CD4-positive, CD25-positive, alpha-beta regulatory T cell (primary cell): ENCODE measurements at places on chromosomes 2 and 18. TPM values are rescaled to one million over a fixed set of nuclear protein-coding genes. Genes with fewer than 3 reads are reported as not detected.

DNA sequence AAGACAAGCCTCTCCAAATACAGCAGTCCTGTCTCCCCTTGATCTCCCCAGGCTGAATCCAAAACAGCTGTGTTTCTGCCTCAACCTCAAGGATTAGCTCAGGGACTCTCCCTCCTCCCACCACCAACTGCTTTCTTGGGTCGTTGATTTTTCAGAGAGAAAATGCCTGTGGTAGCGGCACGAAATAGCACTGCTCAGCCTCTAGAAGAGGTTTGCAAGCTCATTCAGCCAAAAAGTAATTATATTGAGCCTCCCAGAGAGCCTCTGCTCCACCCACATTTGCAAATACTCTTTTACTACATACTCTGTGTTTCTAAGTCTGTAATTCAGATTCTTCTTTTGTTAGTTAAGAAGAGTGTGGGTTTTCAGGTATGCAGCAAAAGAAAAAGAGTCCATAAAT lies 396.4 kb upstream of the TNP1 start:
- no peak for DNase-seq

DNA sequence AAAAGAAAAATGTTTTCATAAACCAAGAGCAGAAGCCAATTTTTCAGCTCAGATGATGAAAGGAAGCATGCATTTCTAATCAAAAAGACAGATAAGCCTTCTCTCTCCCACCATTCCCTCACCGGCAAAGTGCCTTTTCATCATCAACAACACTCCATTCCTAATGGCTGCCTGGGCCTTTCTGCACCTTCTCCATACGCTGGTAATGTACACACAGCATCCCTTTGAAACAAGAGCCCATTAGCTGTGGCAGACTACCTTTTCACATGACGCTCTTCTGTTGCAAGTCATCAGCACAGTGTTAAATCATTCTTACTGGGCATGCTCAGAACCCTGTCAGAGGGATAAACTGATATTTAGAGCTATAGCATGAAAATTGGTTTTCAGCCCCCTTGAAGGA lies 408.9 kb downstream of the MEIS1 start:
- DNase-seq: no peak

NAT8 gene
- polyA plus RNA-seq: not detected

SPATA3 gene
- not detected for polyA plus RNA-seq

LYPD6 gene
- polyA plus RNA-seq: not detected

- no peak for DNase-seq
These were observed 52.9 kb downstream of the SCG2 start for GRCh38 chr2:223549215-223549614.

TRABD2A gene
- 40.6 TPM for polyA plus RNA-seq

DNA sequence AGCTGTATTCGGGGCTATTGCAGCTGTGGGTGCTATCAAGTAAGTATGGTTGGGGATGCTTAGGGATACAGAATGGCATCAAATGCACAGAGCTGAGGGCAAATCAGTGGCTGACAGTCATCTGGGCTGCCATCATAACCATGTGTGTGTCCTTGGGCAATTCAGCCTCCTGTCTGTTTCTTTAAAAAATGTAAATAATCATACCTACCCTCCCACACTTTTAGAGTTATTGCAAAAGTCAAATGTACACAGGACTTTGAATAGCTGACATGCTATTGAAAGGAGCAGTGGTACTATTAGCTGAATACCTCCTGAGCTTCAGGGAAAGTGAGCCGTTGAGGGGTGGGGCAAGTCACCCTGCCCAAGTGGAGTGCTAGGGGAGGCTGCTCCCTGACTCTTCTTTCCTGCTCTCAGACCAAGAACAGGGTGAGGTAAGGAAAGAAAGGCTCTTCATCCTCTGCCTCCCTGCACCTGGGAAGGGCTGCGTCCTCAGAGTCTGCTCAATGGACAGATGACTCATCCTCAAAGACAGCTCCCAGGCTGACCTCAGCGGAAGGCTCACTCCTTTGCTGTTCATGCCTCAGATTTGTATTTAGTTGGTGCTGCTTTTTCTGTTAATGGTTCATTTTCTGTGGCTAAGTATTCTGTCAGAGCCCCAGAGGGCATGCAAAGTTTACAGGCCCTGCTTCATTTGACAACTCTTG lies 54.9 kb upstream of the BZW1 start:
- no peak for DNase-seq
